ENCODE measurements at places on chromosomes 13 and 19. TPM values are rescaled to one million over a fixed set of nuclear protein-coding genes. Genes with fewer than 3 reads are reported as not detected.

- no peaks in the 10 kb centered on the region for H3K4me1 ChIP-seq
- H3K27me3 ChIP-seq: peaks cover 3% of the 10 kb centered on the region
- H3K36me3 ChIP-seq: peaks cover 35% of the 10 kb centered on the region
- DNase-seq: no peak
These were observed 3.1 kb downstream of the CCER2 start for GRCh38 chr19:38908911-38909310.

The FFAR1 gene
- total RNA-seq: 0.49 TPM

- H3K36me3 ChIP-seq: no peaks in the 10 kb centered on the region
- H3K27me3 ChIP-seq: no peaks in the 10 kb centered on the region
These were observed 465.0 kb downstream of the TSHZ3 start for GRCh38 chr19:30884146-30884812.

GRCh38 chr13:33963895-33964294 lies 145.9 kb downstream of the RFC3 start:
- no peak overlapping the region for H3K4me3 ChIP-seq
- no peaks in the 10 kb centered on the region for H3K4me1 ChIP-seq
- H3K27me3 ChIP-seq: no peaks in the 10 kb centered on the region
- H3K27ac ChIP-seq: no peak overlapping the region
- H3K36me3 ChIP-seq: no peaks in the 10 kb centered on the region

- H3K36me3 ChIP-seq: no peaks in the 10 kb centered on the region
- peak overlapping the region; percentile 42 for H3K27ac ChIP-seq
- no peak overlapping the region for H3K4me3 ChIP-seq
- H3K4me1 ChIP-seq: peaks cover 12% of the 10 kb centered on the region
These were observed 141.6 kb upstream of the RFC3 start for GRCh38 chr13:33676045-33676989.

DNA sequence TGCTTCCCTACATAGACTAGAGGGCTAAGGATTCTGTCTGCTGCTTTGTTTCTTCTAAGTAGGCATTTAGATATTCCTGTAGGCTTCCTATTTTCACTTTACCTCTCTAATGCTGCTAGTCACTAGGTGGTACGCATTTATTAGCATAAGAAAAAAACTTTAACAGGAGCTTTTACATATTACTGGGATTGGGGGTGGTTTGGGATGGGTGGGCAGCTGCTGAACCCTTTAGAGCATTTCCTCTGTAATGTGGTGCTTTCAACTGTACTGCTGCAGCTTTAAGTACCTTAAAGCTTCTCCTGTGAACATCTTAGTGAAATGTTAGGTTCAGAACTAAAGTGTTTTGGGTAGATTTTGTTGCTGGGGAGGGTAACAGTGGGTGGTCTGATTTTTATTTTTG lies 92.6 kb downstream of the ZNF486 start:
- H3K27ac ChIP-seq: no peak overlapping the region
- no peak for DNase-seq
- no peaks in the 10 kb centered on the region for H3K36me3 ChIP-seq
- H3K4me1 ChIP-seq: no peaks in the 10 kb centered on the region
- H3K4me3 ChIP-seq: no peak overlapping the region

DNA sequence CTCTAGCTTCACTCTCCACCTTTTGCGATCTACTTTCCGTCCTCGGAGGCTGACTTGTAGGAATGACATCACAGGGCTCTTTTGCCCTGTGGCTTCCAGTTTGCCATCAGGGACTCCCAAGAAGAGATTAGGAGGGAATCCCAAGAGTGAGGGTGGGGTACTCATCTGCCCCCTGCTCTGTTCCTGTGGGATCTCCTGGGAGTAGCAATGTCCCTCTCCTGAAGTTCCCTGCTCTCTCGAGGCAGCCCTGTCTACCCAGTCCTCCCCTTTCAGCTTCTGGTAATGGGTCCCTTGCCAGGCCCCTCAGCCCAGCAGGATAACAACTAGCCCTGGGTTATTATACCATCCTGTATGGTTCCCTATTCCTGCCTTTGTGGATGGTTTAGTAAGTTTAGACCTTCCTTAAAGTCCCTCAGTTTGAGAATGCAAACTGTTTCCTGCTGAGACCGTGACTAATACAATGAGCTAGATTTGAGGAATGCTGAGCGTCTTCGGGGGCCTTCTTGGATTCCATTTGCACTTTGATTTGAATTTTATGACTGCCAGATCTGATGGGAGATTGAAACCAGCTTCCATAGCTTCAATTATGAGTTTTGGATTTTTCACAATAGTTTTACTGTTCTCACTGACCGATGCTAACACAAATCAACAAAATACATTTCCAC lies 73.7 kb upstream of the IPO5 start:
- peaks cover 1% of the 10 kb centered on the region for H3K4me1 ChIP-seq
- no peaks in the 10 kb centered on the region for H3K36me3 ChIP-seq
- no peak overlapping the region for H3K4me3 ChIP-seq
- peak; percentile 52 for DNase-seq

DNA sequence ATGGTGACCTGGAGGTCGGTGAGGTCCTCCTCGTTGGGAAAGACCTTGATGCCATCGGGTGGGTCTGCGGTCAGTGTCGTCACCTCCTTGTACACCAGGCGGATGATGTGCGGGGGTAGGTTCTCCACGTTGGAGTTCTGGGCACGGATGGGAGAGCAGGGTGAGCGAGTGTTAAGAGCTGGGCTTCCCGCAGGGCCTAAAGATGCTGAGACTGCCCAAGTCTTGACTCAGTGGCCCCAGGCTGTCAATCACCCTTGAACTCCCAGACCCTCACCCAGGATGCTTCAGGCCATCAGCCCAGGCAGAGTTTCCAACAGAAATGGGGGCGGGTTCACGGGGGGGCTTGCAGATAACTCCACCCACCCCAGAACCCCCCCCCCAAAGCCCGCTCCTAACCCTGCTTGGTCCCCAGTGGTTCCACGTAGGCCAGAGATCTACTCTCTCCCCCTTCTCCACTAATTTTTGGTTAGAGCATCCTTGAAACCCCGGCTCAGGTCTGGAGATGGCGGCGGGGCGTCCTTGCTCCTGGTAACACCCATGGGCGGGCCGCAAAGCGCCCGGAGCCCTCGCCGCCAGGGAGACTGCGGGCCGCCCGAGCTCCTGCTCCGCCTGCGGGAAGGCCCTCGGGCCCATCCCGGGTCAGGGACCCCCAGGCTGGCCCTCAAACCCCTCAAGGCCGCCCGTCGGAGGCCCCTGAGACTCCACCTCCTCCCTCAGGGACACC lies 600 bp downstream of the UBE2S start:
- H3K36me3 ChIP-seq: peaks cover 29% of the 10 kb centered on the region
- DNase-seq: peak; percentile 25
- peak overlapping the region; percentile 71 for H3K4me3 ChIP-seq
- H3K27me3 ChIP-seq: no peaks in the 10 kb centered on the region
- peak overlapping the region; percentile 95 for H3K27ac ChIP-seq

The TNNT1 gene
- 4.1 TPM for total RNA-seq

- H3K4me1 ChIP-seq: no peaks in the 10 kb centered on the region
- no peaks in the 10 kb centered on the region for H3K27me3 ChIP-seq
These were observed 30.2 kb upstream of the HTR2A start for GRCh38 chr13:46926916-46927590.

- H3K4me1 ChIP-seq: no peaks in the 10 kb centered on the region
- no peak for DNase-seq
These were observed 315.4 kb downstream of the RBM26 start for GRCh38 chr13:79090552-79091124.

DNA sequence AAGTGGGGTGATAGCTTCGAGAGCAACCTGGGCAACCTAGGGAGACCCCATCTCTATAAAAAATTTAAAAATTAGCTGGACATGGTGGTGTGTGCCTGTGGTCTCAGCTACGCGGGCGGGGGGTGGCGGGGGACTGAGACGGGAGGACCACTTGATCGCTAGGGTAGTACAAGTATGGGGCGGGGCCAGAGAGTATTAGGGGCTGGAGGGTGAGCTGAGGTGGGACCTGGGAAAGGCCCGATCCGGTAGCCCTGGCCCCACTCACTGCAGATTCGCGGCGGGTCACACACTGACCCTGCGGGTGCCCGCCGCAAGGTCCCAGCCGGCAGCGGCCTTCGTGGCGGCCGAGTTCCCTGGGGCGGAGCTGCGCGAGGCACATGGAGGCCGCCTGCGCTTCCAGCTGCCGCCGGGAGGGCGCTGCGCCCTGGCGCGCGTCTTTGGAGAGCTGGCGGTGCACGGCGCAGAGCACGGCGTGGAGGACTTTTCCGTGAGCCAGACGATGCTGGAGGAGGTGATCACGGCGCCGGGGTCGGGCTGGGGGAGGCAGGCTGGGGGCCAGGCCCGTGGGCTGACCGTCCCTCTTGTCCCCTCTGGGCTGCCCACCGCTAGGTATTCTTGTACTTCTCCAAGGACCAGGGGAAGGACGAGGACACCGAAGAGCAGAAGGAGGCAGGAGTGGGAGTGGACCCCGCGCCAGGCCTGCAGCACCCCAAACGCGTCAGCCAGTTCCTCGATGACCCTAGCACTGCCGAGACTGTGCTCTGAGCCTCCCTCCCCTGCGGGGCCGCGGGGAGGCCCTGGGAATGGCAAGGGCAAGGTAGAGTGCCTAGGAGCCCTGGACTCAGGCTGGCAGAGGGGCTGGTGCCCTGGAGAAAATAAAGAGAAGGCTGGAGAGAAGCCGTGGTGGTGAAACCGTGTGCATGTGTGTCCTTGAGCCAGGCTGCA lies 2.0 kb upstream of the ARHGAP45 start:
- H3K4me3 ChIP-seq: no peak overlapping the region
- no peaks in the 10 kb centered on the region for H3K4me1 ChIP-seq
- peaks cover 26% of the 10 kb centered on the region for H3K27me3 ChIP-seq
- no peaks in the 10 kb centered on the region for H3K36me3 ChIP-seq
- DNase-seq: peak; percentile 78

Measured in lung (tissue), 17 donors.